ENCODE measurements at places on chromosomes 12 and 14. TPM values are rescaled to one million over a fixed set of nuclear protein-coding genes. Genes with fewer than 3 reads are reported as not detected.
A peak's percentile ranks its signal among the peaks of the same experiment; 100 is the strongest.

The LRRK2 gene
- 6.8 TPM for total RNA-seq

GRCh38 chr12:130644146-130644545, 72.0 kb downstream of the RIMBP2 start:
- no peak overlapping the region for H3K4me3 ChIP-seq
- H3K36me3 ChIP-seq: no peaks in the 10 kb centered on the region
- no peaks in the 10 kb centered on the region for H3K4me1 ChIP-seq
- no peaks in the 10 kb centered on the region for H3K27me3 ChIP-seq
- no peak for DNase-seq

The FOXN4 gene
- total RNA-seq: not detected

- H3K27me3 ChIP-seq: no peaks in the 10 kb centered on the region
- H3K36me3 ChIP-seq: no peaks in the 10 kb centered on the region
- H3K4me1 ChIP-seq: no peaks in the 10 kb centered on the region
- no peak for DNase-seq
- H3K4me3 ChIP-seq: no peak overlapping the region
Observed at GRCh38 chr14:31828946-31829868, 247.9 kb upstream of the ARHGAP5 start.

The CYP46A1 gene
- total RNA-seq: 0.50 TPM

DNA sequence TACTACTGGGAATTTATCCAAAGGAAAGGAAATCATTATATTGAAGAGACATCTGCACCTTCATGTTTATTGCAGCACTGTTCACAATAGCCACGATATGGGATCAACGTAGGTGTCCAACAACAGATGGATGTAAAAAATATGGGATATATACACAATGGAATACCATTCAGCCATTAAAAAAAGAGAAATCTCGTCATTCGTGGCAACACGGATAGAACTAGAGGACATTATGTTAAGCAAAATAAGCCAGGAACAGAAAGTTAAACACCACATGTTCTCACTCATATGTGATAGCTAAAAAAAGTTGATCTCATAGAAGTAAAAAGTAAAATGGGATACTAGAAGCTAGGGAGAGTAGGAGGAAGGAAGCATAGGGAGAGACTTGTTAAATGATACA, 82.9 kb upstream of the CLMN start:
- H3K4me3 ChIP-seq: no peak overlapping the region
- H3K4me1 ChIP-seq: no peaks in the 10 kb centered on the region
- H3K27ac ChIP-seq: no peak overlapping the region
- H3K36me3 ChIP-seq: no peaks in the 10 kb centered on the region

The SOAT2 gene
- not detected for total RNA-seq

The FAM186B gene
- total RNA-seq: 0.63 TPM

- no peak overlapping the region for H3K27ac ChIP-seq
- H3K4me3 ChIP-seq: peak overlapping the region; percentile 44
- DNase-seq: no peak
- peaks cover 86% of the 10 kb centered on the region for H3K27me3 ChIP-seq
- H3K36me3 ChIP-seq: no peaks in the 10 kb centered on the region
Observed at GRCh38 chr14:88323523-88324199, 592 bp upstream of the KCNK10 start.

GRCh38 chr12:68831272-68831671, 23.3 kb downstream of the MDM2 start:
- H3K4me3 ChIP-seq: no peak overlapping the region
- no peaks in the 10 kb centered on the region for H3K27me3 ChIP-seq
- peaks cover 97% of the 10 kb centered on the region for H3K36me3 ChIP-seq
- H3K27ac ChIP-seq: no peak overlapping the region
- H3K4me1 ChIP-seq: peaks cover 6% of the 10 kb centered on the region

DNA sequence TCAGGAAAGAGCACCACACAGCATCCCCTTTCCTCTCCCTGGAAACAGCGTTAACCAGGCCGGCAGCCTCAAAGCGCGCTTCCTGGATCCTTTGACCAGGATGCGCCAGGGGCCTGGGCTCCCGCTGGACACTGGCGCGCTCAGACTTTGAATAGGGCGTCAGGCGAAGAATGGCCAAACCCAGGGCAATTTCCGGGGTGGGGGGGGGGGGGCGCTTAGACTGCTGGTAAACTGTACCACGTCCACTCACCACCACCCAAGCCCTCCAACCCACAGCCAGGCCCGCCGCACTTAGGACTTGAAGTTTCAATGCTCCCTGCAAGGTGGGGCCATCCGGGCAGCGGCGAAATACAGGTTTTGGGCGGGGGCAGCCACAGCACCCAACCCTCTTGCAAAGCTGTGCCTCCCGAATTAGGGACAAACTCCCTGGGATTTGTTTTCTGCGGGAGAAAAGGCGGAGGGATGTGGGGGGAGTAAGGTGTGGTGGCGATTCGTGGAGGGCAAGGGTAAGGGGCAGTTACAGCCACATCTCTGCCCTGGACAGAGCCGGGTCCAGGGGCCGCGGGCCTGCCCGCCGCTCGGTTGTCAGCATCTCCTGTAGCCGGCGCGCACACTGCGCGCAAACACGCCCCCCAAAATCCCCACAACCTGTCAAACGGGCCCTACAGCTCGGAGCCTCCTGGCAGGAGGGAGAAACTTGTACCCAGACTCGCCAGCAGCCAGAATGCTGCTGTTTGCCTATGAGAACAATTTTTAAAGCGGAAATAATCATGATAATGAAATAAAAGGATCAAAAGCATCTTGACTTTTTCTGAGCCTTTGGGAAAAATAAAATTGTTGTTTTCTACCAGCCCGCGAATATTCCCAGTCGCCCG, 958 bp downstream of the RTN1 start:
- no peak overlapping the region for H3K27ac ChIP-seq
- peak overlapping the region; percentile 70 for H3K4me3 ChIP-seq
- H3K4me1 ChIP-seq: no peaks in the 10 kb centered on the region
- no peak for DNase-seq

GRCh38 chr12:105192624-105193225, 43.2 kb downstream of the APPL2 start:
- no peak overlapping the region for H3K27ac ChIP-seq
- peaks cover 7% of the 10 kb centered on the region for H3K36me3 ChIP-seq
- DNase-seq: no peak
- no peak overlapping the region for H3K4me3 ChIP-seq

The LRFN5 gene
- total RNA-seq: 1.0 TPM

- H3K27ac ChIP-seq: no peak overlapping the region
- H3K4me1 ChIP-seq: peaks cover 46% of the 10 kb centered on the region
- no peak overlapping the region for H3K4me3 ChIP-seq
- DNase-seq: peak; percentile 26
- H3K27me3 ChIP-seq: no peaks in the 10 kb centered on the region
Observed at GRCh38 chr12:53056296-53056695, 6.4 kb downstream of the TNS2 start.

GRCh38 chr14:28102001-28102400, 664.6 kb upstream of the FOXG1 start:
- no peak overlapping the region for H3K4me3 ChIP-seq
- H3K36me3 ChIP-seq: no peaks in the 10 kb centered on the region
- DNase-seq: no peak
- no peak overlapping the region for H3K27ac ChIP-seq

DNA sequence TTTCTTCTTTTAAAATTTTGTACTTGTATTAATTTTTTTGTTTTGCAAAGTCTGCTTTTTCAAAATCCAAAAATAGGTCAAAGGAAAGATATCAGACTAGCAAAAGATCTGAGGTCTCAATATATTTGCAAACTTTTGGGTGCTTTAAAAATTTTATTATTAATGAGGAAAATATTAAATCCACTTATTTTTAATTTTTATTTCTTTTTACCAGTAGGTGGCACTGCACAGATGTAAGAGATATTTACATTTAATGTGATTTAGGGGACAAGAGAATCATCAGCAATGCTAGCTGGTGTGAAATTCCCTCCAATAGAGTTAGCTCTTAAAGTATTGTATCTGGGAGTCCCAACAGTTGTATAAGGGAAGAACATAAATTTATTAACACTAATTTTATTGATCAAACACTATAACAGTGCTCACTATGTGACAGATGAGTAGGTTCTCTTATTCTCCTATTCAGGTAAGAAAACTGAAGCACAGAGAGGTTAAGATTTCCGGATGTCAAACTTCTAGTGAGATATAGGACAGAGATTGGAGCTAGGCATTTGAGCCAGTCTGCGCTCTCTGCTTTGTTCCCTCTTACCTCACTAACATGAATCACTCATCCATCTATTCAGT, 30.5 kb downstream of the ALX1 start:
- H3K4me3 ChIP-seq: no peak overlapping the region
- no peak for DNase-seq
- no peaks in the 10 kb centered on the region for H3K4me1 ChIP-seq
- H3K27me3 ChIP-seq: no peaks in the 10 kb centered on the region
- no peaks in the 10 kb centered on the region for H3K36me3 ChIP-seq

DNA sequence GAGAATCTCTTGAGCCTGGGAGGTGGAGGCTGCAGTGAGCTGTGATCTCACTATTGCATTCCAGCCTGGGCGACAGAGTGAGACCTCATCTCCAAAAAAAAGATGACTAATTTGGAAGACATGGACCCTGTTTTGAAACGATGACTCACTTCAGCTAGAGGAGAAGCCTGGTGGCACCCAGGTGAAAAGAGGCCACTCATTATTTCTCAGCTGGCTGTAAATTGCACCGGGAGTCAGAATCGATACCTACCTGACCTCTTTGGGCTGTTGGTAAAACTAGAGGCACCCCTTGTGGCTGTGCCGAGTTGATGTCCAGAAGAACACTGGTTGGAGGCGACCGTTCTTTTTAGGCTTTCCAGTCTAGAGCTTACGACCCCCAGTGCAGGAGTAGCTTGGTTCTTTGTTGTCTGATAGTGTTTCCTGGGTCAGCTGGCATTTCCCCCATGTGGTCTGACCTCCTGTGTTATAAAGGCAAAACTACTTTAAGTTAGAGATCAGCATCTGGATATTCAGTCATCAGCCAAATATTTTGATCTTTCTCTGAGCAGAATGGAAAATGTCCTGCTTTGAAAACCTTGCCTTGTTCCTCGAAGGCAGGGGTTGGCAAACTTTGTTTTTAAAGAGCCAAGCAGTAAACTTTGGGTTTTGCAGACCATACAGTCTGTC, 93.2 kb downstream of the CHST11 start:
- H3K27ac ChIP-seq: no peak overlapping the region
- H3K27me3 ChIP-seq: no peaks in the 10 kb centered on the region
- H3K36me3 ChIP-seq: no peaks in the 10 kb centered on the region
- H3K4me3 ChIP-seq: no peak overlapping the region
- no peaks in the 10 kb centered on the region for H3K4me1 ChIP-seq

The C12orf56 gene
- not detected for total RNA-seq

The DDX55 gene
- 5.9 TPM for total RNA-seq

- H3K27ac ChIP-seq: no peak overlapping the region
- DNase-seq: no peak
- H3K4me1 ChIP-seq: no peaks in the 10 kb centered on the region
- no peaks in the 10 kb centered on the region for H3K27me3 ChIP-seq
- H3K36me3 ChIP-seq: no peaks in the 10 kb centered on the region
Observed at GRCh38 chr14:36113341-36113740, 63.2 kb downstream of the PTCSC3 start.

The SLC4A8 gene
- total RNA-seq: 0.91 TPM

DNA sequence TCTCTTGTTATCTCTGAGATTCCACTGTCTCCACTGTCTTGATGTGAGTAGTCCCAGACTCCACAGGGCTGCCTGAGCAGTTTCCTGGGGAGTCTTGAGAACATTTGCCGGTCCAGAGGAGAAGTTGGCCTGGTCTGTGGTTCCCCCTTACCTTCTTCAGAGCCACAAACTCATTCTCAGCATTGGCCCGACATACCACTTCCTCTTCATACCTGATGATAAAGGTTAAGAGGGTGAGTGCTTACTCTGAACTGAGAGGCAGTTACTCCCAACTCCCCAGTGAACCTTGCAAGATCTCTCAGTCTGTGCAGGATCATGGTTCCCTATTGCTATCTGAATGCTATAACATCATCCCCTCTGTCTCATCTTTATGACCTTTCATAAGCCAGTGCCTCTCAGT, 2.6 kb downstream of the KRT84 start:
- no peak overlapping the region for H3K4me3 ChIP-seq
- no peak for DNase-seq
- H3K36me3 ChIP-seq: no peaks in the 10 kb centered on the region
- no peak overlapping the region for H3K27ac ChIP-seq
- H3K4me1 ChIP-seq: no peaks in the 10 kb centered on the region

The HCAR3 gene
- total RNA-seq: 0.44 TPM
